ENCODE measurements at places on chromosomes 5 and 9.

DNA sequence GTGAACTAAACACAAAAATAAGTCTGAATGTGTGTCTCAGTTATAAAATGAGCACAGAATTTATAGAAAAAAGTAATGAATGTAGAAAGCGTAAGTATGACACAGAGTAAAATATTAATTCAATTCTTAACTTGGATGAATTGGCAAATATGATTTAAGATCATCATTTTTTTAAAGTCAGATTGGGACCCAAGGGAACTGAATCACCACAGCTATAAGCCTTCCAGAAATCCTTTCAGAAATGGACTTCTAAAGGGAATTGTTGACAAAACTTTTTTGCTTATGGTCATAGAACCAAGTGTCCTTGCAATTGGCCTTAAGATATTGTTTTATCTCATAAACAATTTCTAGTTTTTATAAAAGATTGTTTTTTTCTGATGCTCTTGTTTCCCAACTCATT, 495.1 kb upstream of the DAB2 start:
- DNase-seq = no peak

GRCh38 chr5:146185161-146185560, 2.7 kb upstream of the LARS1 start:
- no peak for DNase-seq

GRCh38 chr9:6590334-6590733, 55.2 kb downstream of the GLDC start:
- DNase-seq = peak; percentile 14

DNA sequence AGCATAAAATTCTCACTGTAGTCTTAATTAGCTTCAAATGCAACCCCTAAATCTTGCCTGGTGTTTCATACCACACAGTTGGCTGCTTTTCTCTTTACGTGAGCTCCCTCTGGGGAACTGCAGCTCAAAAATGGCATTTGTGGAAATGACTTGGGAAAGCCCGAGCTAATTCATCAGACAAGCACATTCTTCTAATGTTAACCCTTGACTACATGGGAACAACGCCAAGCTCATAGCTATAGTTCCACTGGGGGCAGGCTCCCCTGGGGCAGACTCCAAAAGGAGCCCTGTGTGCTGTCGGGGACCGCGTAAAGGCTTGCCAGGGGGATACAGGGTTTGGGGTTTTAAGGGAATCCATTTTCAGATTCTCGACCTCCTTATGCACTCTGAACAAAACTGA, 301.4 kb upstream of the DAP start:
- DNase-seq = no peak

- no peak for DNase-seq
Measured at GRCh38 chr5:141504216-141504615, 15.3 kb downstream of the PCDHGC5 start.

- DNase-seq = peak; percentile 32
Measured at GRCh38 chr9:99259231-99259918, 37.3 kb downstream of the SEC61B start.

GRCh38 chr9:136584934-136585333, 39.1 kb upstream of the NOTCH1 start:
- no peak for DNase-seq

- no peak for DNase-seq
Measured at GRCh38 chr5:181212934-181213333, 7.9 kb upstream of the TRIM7 start.

DNA sequence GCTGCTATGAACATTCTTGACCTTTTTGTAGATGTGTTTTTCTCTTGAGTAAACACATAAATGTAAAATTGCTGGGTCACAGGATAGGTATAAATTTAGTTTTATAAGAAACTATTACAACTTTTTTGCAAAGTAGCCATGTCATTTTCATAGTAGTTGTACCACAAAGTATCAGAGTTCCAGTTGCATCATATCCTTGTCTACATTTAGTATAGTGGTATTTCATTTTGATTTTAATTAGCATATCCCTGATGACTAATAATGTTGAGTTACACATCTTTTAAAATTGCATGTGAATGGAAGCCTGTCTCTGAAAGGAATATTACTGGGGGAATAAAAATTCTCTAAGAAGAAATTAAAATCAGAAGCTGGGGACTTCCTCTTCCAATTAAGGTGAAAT, 85.4 kb downstream of the TMEM161B start:
- DNase-seq = no peak

DNA sequence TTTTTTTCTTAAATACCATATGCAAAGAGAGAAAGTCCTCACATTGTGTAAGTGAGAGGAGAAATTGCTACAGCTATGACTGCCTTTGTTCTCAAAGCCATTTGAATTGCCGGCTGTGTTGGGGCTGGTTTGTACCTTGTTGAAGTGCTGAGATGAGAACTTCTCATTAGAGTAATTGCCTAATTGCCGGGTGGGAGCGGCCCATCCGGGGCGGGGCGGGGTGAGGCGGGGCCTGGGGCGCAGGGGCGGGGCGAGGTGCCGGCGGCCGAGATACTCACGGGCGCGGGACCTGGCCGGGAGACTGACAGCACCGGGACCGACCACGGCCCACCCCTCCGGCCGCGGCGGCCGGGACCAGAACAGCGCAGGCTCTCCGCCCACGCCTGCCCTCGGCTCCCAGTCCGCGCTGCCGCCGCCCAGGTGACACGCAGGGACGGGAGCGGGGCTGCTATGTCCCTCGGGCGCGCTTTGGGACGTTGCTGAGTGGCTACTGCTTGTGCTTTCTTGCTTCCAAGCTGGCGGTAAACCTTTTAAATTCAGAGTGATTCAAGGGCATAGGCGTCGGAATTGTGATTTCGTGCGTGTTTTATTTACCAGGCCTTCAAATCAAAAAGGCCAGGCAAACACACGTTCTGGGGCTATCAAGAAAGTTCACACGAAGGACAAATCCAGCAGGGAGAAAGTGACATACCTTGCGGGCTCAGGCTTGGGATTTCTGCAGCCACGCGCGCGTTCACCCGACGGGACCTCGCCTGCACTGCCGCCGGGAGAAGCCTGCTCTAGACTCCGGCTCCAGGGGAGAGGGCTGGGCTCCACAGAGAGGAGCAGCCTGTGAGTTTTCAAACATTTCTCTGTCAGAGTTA, 269.1 kb downstream of the FANCC start:
- DNase-seq = peak; percentile 53

- peak; percentile 8 for DNase-seq
Measured at GRCh38 chr5:36459176-36460135, 146.9 kb upstream of the SLC1A3 start.

DNA sequence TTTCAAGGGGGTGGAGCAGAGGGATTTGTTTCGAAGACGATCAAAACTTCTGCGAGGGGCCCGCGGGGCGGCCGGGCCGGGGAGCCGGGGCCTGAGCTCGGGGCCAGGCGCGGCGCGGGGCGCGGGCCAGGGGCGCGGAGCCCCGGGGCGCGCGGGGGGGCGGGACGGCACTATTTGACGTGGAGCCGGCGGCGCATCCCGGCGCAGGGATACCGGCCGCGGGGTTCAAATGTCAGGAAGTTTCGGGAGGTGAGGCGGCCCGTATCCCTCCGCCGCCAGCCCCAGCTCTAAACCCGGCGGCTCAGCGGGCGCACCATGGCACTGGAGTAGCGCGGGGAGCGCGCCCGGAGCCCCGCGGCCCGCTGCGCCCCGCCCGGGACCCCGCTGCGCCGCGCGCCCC, at the start of gene LMX1B:
LMX1B (plus strand) TSS at position 278 of the 400 bp plus-strand sequence. CDS start 522 bp downstream, outside the sequence.
- DNase-seq = no peak

DNA sequence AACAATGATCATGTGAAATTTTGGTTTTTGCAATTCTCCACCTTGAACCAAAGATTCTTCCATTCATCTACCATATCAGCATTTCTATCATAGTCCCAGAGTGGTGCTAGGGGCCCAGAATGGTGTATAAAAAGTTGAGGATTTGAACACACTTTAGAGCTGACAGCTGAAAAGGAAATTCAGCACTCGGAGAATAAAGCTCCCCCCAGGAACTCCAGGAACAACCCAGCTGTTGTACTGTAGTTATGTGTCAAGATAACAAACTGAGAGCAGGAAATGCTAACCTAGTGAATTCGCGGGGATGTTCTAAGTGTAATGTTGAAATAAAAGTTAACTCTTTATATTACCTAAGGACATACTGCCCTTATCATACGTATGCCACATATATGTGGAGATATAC, 216.7 kb downstream of the NFIB start:
- DNase-seq = no peak

DNA sequence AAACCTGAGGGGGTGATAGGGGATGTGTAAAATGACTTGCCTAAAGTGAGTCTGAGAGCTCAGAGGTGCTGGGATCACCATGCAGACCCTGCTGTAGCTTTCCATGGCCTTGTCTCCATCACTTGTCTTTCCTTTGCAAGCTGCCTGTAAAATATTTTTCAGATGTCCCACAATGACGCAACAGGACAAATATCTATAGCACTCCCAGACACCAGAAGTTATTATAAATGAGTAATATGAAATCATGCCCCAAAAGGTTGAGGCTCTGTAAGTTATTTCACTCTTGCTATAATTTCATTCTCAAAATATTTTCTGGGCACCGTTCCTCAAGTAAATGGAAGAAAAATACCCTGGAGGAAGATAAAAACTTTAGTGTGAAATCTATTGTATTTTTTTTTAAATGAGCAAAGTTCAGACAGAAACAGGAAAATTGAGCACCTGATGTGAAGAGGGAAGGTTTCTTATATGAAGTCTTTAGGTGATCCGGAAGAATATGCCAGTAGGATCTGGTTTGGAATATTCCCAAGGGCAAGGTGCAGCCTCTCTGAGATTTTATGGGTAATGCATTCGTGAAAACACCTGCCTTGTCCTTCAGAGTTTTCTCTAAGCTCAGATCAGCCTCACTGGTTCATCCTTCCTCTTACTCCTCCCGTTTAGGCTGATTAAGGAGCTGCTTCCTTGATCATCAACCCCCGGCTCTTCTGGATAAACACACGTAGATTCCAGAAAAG, 138.3 kb upstream of the DMAC1 start:
- DNase-seq = no peak

- peak; percentile 14 for DNase-seq
Measured at GRCh38 chr9:85647571-85647970, 94.2 kb downstream of the AGTPBP1 start.

GRCh38 chr5:135319928-135320606, 79.0 kb downstream of the MACROH2A1 start:
- DNase-seq = no peak

DNA sequence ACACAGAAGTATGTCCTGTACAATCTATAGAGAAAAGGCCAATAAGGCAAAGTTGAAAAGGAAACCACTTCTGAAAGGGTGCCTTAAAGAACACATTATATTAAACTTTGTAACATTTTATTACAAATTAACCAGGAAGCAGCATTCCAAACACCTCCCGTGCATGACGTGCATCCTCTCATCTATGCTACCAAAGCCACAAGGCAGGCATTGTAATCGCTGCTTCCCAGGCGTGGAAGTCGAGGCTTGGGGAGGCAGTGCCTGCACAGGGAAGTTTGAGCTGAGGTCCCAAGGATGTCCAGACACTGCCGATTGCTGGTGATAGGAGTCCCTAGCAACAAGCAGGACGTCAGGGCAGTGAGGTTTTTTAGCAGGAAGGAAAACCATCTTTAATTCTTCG, 44.3 kb upstream of the BARHL1 start:
- DNase-seq = no peak

GRCh38 chr9:84123648-84124406, 143.2 kb downstream of the RMI1 start:
- no peak for DNase-seq

- no peak for DNase-seq
Measured at GRCh38 chr9:73411494-73411893, 259.8 kb downstream of the ANXA1 start.

DNA sequence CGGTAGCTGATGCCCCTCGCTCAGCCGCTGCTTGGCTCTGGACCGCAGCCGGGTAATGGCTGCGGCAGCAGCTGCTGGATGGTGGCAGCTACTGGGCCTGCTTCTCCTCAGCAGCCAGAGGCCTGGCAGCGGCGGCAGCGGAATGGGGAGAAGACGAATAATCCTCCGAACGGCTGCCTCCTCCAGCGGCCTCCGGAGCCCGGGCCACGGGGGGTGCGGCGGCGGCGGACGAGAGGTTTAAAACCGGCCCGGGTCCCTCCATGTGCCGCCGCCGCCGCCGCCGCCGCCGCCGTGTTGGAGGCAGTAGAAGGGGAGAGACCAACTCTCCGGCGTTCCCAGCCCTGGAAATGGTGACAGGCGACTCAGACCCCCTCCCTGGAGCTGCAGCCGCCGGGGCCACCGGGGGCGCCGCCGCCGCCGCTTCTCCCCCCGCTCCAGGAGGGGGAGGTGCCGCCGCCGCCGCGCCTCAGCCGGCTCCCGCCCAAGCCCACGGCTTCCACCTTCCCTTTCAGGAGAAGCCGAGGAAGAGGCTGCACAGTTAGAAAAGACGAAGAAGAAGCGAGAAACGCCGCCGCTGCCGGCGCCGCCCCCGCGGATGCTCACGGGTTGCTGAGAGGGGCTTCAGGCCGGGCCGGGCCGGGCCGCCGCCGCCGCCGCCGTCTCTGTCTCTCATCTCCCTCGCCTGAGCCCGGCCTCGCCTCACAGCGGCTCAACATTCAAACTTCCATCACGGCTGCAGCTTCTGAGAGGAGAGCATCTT, 118.4 kb upstream of the PRSS3 start:
- DNase-seq = peak; percentile 16

- DNase-seq = no peak
Measured at GRCh38 chr9:113591899-113592625, 128.5 kb downstream of the RGS3 start.

GRCh38 chr5:428754-429452, 14.1 kb upstream of the EXOC3 start:
- DNase-seq = no peak

DNA sequence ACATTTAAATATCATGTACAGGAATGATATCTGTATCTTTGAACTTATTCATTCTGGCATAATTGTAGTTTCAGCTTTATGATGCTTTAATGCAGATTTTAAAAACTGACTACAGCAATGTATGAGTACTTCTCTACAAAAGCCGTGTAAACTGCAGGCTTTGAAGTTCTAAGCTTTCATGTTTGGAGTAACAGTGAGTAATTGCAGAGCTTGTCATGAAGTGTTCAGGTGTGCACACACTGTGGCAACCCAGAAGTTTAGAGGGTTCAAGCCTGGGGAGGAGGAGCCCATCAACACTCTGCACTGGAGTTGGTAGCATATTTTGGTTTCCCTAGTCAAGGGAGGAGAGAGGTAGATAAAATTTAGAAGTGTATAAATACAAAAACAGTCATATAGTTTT, 130.9 kb downstream of the CD180 start:
- DNase-seq = no peak

DNA sequence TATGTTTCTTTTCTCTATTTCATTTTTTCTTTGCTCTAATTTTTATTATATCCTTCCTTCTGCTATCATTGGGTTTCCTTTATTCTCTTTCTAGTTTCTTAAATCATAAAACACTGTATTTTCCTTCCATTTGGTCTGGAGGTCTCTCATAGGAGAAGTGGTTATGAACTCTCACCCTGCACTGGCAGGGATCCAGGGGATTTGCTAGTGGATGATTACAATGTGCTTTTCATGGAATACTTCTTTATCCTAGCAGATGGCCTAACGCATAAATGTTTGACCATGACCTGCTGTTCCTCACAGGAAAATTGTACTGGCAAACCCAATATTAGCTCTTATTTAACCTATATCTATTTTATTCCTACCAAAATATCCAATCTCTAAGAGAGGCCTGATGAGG, 31.5 kb upstream of the SGCD start:
- no peak for DNase-seq

- no peak for DNase-seq
Measured at GRCh38 chr5:108387758-108388157, 5.9 kb upstream of the FBXL17 start.
